ENCODE measurements at places on chromosomes 12 and 14. TPM values are rescaled to one million over a fixed set of nuclear protein-coding genes. Genes with fewer than 3 reads are reported as not detected.

Gene FBXW8
- total RNA-seq, result 13.2 TPM

Gene AQP5
- not detected for total RNA-seq

Gene BCL2L2
- total RNA-seq, result 41.4 TPM

Gene CLEC14A
- total RNA-seq, result 4.3 TPM

Gene ZBTB42
- total RNA-seq, result 6.5 TPM

Gene CLEC4E
- not detected for total RNA-seq

- DNase-seq, result no peak
Measured at GRCh38 chr14:101836135-101836534, 74.6 kb downstream of the PPP2R5C start.

DNA sequence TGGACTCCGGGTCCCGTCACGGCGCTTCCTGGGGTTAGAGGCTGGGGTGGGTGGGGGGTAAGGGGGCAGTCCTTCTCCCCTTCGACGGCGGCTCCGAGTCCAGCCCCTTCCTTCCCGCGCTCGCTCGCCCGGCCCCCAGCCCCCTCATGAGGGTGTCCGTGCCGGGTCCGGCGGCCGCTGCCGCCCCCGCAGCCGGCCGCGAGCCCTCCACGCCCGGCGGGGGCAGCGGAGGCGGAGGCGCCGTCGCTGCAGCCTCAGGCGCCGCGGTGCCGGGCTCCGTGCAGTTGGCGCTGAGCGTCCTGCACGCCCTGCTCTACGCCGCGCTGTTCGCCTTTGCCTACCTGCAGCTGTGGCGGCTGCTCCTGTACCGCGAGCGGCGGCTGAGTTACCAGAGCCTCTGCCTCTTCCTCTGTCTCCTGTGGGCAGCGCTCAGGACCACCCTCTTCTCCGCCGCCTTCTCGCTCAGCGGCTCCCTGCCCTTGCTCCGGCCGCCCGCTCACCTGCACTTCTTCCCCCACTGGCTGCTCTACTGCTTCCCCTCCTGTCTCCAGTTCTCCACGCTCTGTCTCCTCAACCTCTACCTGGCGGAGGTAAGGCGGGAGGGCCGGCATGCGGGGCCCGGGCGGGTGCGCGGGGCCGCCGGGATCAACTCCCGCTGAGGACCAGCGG, 500 bp downstream of the GPR137C start:
- peak; percentile 44 for DNase-seq

GRCh38 chr12:59946635-59947034, 350.8 kb downstream of the SLC16A7 start:
- DNase-seq, result no peak

- DNase-seq, result no peak
Measured at GRCh38 chr14:52583544-52583943, 30.9 kb downstream of the GPR137C start.

DNA sequence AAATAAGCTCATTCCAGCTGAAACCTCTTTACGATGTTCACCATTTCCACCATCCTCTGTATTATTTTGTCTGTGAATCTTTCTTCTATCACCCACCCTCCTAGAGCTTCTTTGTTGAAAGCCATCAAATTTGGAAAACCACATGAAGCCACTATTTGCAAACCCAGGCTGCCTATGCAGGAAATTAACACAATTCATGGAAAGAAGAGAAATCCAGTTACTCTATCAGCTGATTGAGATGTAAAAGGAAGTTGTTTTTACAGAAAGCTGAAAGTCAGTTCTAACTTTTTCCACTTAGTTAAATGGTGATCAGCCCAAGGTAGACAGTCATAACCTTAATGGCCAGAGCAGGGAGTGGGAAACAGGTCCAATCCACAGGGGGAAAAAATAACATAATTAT, 6.6 kb downstream of the RHOJ start:
- no peak for DNase-seq

DNA sequence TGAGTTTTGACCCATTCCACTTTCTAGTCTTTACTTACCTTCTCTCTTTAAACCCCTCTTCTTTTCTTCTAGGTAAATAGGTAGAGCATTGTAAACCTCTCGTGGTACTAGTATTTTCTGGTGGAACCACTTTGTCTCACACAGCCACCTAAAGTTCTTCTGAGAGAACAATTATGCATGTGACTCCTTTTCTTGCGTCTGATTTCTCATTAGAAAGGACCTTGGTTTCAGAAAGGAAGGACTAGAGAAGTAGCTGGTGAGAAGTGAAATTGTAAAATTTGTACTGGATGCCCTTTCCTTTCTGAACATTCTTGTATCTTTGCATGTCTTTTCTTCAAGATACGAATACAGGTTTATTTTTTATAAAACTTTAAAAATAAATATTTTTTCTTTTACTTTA, 99.0 kb downstream of the NUBPL start:
- no peak for DNase-seq

- no peak for DNase-seq
Measured at GRCh38 chr12:89327486-89328094, 24.7 kb downstream of the DUSP6 start.

GRCh38 chr12:3150931-3151835, 74.0 kb downstream of the TSPAN9 start:
- DNase-seq, result no peak

- peak; percentile 12 for DNase-seq
Measured at GRCh38 chr14:75711105-75711795, 50.2 kb downstream of the TTLL5 start.

DNA sequence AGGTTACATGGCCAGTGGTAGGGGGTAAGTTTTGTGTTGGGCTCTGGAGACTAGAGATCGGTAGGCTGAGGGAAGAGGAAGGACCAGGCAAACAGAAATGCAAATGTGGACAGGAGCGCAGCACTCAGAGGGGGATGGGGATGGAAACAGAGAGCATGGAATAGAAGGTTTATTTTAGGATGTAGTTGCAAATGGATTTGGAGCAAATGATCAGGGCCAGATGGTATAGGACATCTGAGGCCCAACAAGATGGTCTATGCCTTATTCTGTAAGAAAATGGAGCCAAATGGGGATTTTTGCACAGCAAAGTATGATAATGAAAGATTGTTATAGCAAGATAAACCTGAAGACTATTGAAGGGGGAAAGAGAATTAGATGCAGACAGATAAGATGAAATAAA, 102.5 kb upstream of the PTPRB start:
- no peak for DNase-seq

GRCh38 chr14:65421201-65421981, 8.9 kb downstream of the FUT8 start:
- no peak for DNase-seq

DNA sequence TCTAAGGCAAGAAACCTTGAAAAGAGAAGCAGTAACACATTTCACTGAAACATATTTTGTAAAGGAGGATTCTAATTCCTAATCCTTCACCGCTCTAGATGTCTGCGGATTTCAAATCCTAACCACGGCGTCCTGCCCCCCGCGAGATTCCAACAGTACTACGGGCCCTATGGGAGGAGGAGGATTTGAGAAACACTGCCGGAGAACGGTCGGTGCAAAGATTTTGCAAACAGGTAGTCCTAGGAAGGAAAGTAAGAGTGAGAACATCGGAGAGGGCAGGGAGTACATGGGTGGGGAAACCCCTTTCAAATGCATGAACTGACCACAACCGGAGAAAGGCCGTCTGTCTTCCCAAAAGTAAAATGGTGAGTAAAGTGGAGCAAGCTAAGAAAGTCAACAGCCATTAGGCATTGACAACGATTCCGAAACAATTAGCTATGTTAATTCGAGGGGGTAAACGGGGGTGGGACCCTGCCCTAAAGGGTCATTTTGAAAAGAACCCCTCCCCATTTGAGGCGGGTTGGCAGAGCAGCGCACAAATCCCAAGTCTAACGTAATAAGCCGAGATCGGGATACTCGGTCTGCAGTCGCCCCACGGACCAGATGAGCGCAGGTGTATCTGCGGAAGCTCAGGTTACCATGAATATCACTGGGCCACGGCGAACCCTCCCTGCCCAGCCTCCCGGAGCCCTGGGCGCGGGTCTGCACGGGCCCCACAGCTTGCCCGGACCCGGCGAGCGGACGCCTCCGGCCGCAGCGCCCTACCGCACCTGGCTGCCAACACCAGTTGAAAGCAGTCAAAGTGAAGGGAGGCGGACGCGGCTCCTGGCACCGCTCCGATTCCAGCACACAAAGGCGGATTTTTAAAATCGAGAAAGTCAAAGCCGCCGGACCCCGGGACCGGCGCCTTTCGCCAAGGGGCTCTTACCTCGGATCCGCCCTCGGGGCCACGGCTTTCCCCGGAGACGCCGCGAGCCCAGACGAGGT, 662 bp downstream of the EPS8 start:
- DNase-seq, result no peak

DNA sequence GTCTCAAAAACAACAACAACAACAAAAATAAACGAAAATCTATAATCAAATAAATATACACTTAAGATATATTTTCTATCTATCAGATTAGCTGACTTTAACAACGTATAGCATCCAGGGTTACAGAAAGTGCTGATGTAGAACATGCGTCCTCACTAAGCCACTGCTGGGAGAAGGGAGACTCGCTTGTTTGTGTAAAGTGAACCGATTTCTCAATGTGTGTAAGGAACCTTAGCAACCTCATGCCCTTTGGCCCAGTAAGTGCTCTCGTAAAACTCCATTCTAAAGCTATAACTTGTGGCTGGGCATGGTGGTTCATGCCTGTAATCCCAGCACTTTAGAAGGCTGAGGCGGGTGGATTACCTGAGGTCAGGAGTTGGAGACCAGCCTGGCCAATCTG, 23.8 kb downstream of the NFKBIA start:
- DNase-seq, result no peak

Measured in mucosa of descending colon (tissue), 3 donors.